CD4-positive, alpha-beta memory T cell (primary cell): ENCODE measurements at places on chromosomes 7 and 10. TPM values are rescaled to one million over a fixed set of nuclear protein-coding genes. Genes with fewer than 3 reads are reported as not detected.

Gene SLC13A1
- not detected for total RNA-seq

Gene GPR26
- total RNA-seq = not detected

Gene KAZALD1
- not detected for total RNA-seq

Gene TUBB8
- total RNA-seq = not detected

Gene DRGX
- not detected for total RNA-seq

Gene TMEM184A
- not detected for total RNA-seq

Gene RSPH10B2
- 0.70 TPM for total RNA-seq

Gene OPALIN
- total RNA-seq = not detected

Gene HDAC9
- 0.39 TPM for total RNA-seq

Gene TMEM72
- not detected for total RNA-seq

Gene AOAH
- 4.5 TPM for total RNA-seq

Gene FAM237B
- not detected for total RNA-seq

Gene NPFFR1
- total RNA-seq = not detected

Gene SLC26A5
- not detected for total RNA-seq

Gene TMEM236
- 0.17 TPM for total RNA-seq

Gene PLA2G12B
- not detected for total RNA-seq

Gene HTR5A
- not detected for total RNA-seq

Gene TMEM225B
- 1.1 TPM for total RNA-seq

Gene PRKG1
- 0.20 TPM for total RNA-seq

Gene FEZF1
- not detected for total RNA-seq

Gene ADCYAP1R1
- not detected for total RNA-seq

Gene ABCB1
- 27.1 TPM for total RNA-seq

Gene THNSL1
- total RNA-seq = 7.5 TPM

Gene MXI1
- 56.6 TPM for total RNA-seq

Gene CCM2
- 200 TPM for total RNA-seq

Gene PTN
- not detected for total RNA-seq

Gene RASSF4
- total RNA-seq = 1.6 TPM

Gene CRHR2
- not detected for total RNA-seq

Gene APBB1IP
- total RNA-seq = 106 TPM

Gene ZMIZ2
- total RNA-seq = 169 TPM

Gene VKORC1L1
- 12.6 TPM for total RNA-seq

Gene ACSM6
- not detected for total RNA-seq

Gene TAS2R5
- total RNA-seq = 5.1 TPM

Gene BICC1
- not detected for total RNA-seq

Gene SH2B2
- 0.79 TPM for total RNA-seq

Gene SH2D4B
- total RNA-seq = 0.17 TPM

Gene DAGLB
- 37.0 TPM for total RNA-seq

Gene MYOF
- total RNA-seq = 1.2 TPM

Gene BTBD16
- not detected for total RNA-seq

Gene POLR2J
- 38.2 TPM for total RNA-seq

Gene CYP26C1
- total RNA-seq = 0.20 TPM
